ENCODE measurements at places on chromosomes 4 and X.
A peak's percentile ranks its signal among the peaks of the same experiment; 100 is the strongest.

GRCh38 chrX:140724736-140725135 is 15.2 kb downstream of the LINC00632 start:
- no peak for DNase-seq

GRCh38 chr4:141158219-141158618 is 24.9 kb upstream of the RNF150 start:
- peak; percentile 66 for DNase-seq

- DNase-seq: no peak
Observed at GRCh38 chr4:26105815-26106699, 192.0 kb downstream of the SMIM20 start.

- DNase-seq: no peak
Observed at GRCh38 chr4:60619531-60620305, 580.4 kb upstream of the ADGRL3 start.

DNA sequence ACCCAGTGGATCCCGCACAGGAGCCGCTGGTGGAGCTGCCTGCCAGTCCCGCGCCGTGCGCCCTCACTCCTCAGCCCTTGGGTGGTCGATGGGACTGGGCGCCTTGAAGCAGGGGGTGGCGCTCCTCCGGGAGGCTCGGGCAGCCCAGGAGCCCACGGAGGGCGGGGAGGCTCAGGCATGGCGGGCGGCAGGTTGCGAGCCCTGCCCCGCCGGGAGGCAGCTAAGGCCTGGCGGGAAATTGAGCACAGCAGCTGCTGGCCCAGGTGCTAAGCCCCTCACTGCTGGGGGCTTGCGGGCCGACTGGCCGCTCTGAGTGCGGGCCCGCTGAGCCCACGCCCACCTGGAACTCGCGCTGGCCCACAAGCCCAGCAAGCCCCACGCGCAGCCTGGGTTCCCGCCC is 127.1 kb upstream of the TMEM164 start:
- DNase-seq: no peak

GRCh38 chr4:37383579-37384229 is 139.2 kb downstream of the NWD2 start:
- peak; percentile 60 for DNase-seq

GRCh38 chr4:141220271-141220670 is 424 bp upstream of the ZNF330 start:
- DNase-seq: no peak

DNA sequence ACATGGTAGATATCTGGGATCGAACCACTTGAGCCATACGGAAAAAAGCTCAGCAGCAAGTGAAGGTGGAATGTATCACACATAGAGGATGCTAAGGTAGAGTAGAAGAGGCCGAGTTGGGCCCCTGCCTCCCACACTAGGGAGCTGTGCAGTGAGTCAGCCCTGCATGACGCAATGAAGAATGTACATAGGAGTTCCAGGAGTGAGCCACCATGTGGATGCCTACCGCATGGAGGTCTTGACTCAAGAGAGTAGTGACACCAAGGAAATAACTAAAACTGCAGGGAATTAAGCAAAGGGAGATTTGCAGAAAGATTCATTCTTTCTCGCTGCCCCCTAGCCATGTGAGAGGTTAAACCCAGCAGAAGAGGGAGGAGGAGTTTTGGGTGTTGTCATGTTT is 389.6 kb upstream of the IGFBP7 start:
- DNase-seq: no peak

DNA sequence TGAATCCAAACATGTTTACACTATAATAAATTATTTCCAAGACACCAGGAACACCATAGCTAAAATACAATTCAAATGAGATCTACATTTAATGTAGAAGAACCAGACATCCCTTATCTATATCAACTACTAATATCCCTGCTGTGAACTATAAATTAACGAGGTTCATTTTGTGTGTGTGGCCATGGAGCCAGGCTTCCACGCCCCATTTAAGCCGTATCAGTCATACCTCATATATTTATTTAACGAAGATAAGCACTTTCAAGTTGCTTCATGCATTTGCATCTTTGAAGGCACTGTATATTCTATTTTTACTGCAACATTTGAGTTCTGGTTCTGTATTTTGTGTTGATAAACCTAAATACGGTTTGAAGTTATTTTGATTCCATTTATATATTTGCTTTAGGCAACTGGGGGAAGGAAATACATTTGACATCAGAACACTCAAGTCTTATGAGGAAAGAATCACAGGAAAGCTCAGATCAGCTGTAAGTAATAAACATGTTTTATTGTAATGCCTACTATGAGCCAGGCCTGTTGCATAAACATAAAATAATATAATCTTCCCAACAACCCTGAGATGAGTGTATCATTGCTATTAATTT is 45.1 kb upstream of the WDR17 start:
- no peak for DNase-seq

GRCh38 chr4:98625399-98625798 is 33.0 kb downstream of the TSPAN5 start:
- no peak for DNase-seq

- no peak for DNase-seq
Observed at GRCh38 chrX:12240491-12240890, 102.2 kb downstream of the FRMPD4 start.

GRCh38 chr4:180449395-180449956 is 1793.7 kb upstream of the TENM3 start:
- peak; percentile 82 for DNase-seq

GRCh38 chr4:133802359-133803140 is 399.0 kb downstream of the PABPC4L start:
- no peak for DNase-seq

- DNase-seq: no peak
Observed at GRCh38 chr4:144648042-144648441, 2.1 kb downstream of the HHIP start.

DNA sequence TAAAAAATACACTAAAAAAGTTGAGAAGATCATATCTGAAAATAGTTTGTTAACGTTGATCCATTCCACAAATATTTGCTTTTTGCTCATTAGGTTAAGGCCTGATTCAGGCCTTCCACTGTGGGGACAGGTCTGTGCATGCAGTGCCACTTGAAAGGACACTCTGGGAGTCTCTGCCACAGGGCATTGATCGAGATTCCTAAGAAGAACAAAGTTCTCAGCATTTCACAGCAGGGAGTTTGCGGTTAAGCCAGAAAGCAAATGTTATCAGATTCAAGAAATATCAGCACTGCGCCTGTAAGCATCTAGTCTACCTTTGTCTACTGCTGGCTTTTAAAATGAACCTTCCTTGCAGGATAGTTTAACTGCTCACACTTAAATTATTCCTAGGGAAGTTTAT is 62.2 kb upstream of the TNIP3 start:
- no peak for DNase-seq

DNA sequence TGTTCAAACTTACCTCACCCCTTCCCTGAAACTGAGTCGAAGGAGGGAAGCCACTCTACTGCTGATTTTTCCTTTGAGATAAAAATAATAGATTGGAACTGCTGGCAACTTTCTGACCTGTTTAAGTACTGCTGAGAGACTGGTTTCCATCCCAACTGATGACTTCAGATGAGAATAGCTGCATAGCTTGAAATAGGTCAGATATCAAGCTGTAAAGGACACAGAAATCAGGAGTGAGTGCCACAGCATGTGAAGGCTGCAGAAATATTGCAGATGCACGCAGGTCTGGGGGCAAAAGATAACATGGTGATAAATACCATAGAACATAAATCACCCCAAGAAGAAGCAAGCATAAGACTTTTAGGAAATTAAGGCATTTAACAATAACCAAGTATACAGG is 923.2 kb downstream of the SH3BGRL start:
- DNase-seq: no peak

- no peak for DNase-seq
Observed at GRCh38 chrX:44232081-44232480, 111.4 kb downstream of the EFHC2 start.

DNA sequence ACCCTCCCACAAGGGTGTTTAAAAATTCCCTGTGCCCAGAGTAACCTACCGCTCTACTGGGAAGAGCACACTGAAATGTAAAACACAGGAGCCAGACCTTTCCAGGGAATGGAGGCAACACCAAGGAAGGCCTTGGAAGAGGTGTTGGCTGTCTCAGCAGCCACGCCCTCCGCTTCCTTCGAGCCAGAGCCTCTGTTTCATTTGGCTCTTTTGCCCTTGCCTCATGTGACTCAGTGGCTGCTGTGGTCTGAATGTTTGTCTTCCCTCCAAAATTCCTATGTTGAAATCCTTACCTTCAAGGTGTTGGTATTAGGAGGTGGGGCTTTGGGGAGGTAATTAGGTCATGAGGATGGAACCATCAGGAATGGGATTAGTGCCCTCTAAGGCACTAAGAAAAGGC is 11.3 kb downstream of the SCD5 start:
- DNase-seq: no peak

DNA sequence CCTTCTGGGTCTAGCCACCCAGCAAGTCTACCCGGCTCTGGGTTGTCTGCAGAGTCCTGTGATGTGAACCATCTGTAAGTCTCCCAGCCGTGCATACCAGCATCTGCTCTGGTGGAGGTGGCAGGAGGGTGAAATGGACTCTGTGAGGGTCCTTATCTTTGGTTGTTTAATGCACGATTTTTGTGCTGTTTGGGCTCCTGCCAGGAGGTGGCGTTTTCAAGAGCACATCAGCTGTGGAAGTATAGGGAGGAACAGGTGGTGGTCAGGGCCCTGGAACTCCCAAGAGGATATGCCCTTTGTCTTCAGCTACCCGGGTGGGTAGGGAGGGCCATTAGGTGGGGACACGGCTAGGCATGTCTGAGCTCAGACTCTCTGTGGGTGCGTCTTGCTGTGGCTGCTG is 66.5 kb upstream of the ZFP42 start:
- DNase-seq: peak; percentile 65

DNA sequence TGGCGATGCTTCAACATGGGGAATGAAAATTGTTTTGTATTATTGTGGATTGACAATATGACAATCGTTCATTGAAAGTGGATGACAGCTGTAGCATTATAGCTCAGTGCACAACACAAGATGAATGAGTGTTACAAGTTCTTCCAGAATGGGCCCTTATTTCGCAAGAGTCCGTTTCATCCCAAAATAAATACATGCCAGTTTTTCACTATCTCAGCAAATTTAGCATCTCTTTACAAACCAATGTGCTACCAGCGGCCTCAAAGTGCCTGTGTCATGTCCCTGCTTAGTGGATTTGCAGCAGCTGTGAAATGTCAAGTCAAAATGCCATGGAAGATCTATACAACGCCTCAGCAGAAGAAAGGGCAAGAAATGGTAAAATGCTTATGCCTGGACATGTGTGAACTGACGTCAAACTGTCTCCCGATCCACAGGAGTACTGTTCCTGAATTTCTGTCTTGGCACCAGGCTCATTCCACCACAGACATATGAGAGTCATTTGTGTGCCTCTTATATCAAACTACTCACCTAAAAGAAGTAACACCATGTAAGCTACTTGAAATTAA is 109.6 kb downstream of the MAML3 start:
- no peak for DNase-seq

DNA sequence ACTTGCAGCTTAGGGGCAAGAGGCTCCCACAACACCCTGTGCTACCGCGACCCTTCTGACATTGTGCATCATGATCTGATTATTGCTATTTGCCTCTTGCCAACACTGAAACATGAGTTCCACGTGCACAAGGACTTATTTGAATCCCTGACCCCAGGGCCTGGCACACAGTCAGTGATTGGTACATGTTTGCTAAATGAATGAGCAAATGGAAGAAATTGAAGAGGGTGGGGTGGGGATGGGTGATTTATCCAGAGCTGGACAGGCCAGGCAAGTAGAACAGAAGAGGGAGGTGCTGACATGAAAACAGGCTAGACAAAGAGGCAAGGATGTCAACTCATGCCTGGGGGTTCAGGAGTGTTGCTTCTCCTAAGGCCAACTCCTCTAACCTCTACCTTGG is 24.9 kb upstream of the RPL39 start:
- peak; percentile 62 for DNase-seq

DNA sequence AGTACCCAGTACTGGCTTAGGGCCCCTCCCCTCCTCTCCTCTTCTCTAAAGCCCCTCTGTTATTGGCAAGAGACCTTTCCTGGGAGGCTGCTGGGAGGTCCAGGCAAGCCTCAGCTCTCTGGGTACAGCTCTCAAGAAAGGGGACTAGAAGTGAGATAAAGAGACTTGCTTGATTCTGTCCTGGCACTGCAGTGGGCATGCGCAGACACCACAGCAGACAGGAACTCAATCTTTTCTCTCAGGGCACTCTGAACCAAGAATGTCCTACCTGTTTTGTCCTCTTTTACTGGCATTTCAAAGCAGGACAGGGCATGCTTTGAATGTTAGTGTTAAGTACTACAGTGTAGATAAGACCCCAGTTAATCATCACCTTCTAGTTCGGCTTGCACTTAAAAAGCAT is 74.9 kb downstream of the NYX start:
- DNase-seq: no peak

- DNase-seq: no peak
Observed at GRCh38 chr4:113708250-113708649, 53.3 kb downstream of the CAMK2D start.

DNA sequence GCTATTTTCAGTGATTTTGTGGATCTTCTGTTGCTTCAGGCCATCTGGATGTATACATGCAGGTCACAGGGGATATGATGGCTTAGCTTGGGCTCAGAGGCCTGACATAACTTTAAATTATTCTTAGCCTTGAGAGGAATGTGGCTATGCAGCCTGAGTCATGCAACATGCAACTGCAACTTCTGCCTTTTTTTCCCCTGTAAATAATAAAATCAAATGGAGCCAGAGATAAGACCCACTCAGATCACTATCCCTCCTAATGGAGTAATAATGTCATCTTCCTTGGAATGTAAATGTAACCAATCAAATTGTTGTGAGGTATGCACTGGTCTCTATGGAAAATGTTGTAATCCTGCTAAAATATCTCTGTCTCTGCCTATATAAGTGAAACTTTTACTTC is 54.9 kb downstream of the MAGEB17 start:
- no peak for DNase-seq

- no peak for DNase-seq
Observed at GRCh38 chr4:152052451-152053057, 291.7 kb upstream of the GATB start.

All from NCI-H82 (cell line).